ENCODE measurements at places on chromosomes 11 and 22.

DNA sequence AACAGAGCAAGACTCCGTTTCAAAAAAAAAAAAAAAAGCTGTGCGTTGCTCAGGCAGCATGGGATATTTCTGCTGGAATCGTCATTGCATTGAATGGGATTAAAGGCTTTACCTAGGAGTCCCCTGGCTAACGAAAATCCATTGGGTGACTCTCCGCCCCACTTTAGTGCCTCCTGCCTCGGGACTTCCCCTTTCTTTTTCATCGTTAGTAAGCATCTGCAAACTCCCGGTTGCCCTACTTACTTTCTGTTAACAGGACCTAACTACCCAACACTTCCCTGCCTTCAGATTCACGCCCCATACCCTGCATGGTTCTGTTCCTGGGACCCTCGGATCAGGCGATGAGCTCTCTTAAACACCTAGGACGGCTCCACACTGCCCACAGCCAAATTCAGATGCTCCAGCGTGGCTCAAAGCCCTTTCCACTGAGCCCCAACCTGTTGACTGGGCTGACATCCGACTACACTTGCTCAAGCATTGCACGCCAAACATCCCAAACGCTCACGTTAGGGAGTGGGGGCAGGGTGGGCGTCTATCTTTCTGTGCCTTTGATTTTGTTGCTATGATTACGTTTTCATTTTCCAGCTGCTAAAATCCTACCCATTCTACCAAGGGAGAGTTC, 143.8 kb downstream of the ST3GAL4 start:
- DNase-seq, result no peak

DNA sequence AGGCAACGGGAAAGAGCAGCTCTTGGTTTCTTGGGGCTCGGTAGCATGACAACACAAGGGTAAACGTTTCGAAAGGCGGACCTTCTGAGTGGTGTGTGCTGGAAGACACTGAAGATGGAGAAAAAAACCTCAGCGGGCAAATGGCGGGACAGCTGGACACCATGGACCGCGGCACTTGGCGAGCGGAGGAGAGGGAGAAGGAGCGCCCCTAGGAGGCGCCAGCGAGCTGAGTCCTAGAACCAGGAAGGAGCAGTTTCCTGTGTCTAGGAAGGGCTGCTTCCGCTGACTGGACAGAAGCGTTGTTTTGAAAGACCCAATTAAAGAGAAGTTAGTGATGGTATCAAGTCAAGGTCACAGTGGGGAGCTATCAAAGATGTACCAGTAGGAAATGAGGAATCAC, 44.0 kb upstream of the OPCML start:
- no peak for DNase-seq

GRCh38 chr11:104581246-104581980, 316.8 kb downstream of the CASP12 start:
- DNase-seq, result no peak

DNA sequence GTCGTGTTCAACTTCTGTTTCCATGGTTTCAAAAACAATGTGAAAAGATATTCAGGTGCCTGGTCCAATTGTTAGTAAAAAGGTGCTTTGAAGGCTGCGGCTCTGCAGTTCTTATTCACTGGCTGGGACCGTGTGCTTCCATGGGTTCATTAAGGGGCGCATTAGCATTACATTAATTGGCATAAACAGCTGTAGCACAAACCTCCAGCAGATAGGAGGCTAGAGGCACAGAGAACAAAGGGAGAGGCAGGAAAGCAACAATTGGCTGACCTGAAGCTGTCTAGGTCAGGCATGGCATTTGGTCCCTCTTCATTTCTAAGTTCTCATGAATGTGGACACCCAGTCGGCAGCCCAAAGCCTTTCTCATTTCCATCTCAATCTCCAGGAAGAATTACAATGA, 16.6 kb downstream of the PAK1 start:
- DNase-seq, result no peak

- no peak for DNase-seq
Measured at GRCh38 chr11:80587906-80588305, 1147.1 kb upstream of the TENM4 start.

Measured in Panc1 (cell line).